ENCODE measurements at places on chromosomes 1 and 21.

GRCh38 chr1:10522322-10522860 is 47.6 kb downstream of the PEX14 start:
- no peak for DNase-seq

DNA sequence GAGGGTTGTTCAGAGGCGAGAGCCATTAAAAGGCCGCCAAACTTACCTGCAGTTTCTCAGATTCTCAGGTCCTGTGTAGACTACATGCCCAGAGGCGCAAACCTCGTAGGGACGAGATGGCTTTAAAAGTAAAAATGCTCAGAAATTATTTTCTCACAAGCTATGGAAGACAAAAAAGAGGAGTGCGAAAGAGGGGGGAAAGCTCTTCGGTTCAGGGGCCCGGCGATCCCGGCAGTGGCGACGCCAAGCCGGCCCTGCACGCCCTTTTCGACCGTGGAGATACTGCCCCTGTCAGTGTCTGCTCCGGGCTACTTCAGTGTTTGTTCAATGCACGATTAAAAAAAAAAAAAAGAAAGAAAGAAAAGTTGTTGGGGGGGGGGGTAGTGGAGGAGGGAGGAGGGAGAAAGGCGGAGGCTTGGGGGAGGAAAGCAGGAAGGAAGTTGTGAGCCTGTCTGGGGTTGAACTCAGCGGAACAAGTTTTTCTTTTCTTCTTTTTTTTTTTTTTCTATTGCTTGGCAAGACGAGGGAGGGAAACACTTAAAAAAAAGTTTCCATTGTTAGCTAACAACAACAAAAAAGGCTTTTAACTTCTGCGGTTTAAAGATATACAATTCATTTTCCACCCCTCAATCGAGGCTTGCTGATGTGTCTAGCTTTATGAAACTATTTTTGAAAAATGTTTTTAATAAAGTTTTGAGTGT is at the start of gene ITPKB:
TSS of gene ITPKB (minus strand) at position 288 of the 701 bp plus-strand sequence. CDS start 1,824 bp downstream, outside the sequence.
- peak; percentile 65 for DNase-seq

GRCh38 chr1:181190364-181191035 is 102.0 kb downstream of the IER5 start:
- DNase-seq = no peak

DNA sequence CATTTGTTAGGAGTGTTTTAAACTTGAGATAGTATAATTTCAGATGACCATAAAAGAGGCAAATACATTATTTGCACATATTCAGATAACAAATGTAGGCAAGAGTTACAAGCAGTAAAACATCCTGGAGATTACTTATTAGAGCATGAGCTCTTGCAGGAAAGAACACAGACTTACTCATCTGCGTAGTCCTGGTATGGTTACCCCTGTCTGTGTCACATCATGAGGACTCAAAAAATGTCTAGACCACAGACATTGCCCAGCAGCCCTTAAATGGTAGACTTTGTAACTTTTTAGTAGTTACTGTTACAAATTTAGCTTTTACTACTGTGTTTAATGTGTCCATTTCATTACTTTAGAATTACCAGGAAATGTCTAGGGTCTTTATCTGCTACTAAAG is 12.8 kb downstream of the CACHD1 start:
- no peak for DNase-seq

- no peak for DNase-seq
Observed at GRCh38 chr1:44316231-44316759, 38.8 kb downstream of the ERI3 start.

DNA sequence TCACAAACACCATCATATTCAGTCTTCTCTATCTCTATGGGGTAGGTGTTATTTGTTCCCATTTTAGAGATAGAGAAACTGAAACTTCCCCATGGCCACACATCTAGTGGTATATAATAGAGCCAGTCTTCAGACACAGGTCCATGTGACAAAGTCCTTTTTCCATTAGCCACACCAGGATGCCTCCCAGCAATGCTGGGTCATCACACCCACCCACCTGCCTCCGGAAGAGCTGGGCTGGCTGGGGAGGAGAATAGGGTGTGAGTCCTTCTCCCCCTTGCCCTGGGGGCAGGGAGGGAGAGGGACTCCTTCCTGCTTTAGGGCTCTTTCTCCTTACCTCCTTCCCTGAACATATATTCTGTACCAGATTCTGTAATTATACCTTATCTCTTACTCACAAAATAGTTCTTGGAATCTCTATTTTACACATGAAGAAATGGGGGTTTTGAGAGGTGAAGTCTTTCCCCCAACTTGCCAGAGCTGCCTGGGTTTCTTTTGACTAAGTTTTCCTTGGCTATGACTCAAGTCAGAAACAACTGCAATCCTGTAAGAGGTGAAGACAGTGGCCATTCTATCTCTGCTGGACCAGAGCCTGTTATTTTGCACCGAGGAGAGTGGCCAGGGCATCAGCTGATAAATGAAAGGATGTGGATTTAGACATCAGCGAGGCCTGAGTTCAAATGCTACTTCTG is 30.0 kb downstream of the SOX13 start:
- DNase-seq = no peak

DNA sequence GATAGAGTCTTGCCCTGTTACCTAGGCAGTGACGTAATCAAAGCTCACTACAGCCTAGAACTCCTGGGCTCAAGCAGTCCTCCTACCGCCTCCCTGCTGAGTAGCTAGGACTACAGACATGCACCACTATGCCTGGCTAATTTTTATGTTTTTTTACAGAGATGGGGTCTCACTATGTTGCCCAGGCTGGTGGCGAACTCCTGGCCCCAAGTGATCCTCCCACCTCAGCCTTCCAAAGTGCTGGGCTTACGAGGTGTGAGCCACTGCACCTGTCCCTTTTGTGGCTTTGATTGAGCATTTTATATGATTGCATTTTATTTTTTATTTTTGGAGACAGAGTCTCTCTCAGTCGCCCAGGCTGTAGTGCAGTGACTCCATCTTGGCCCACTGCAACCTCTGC is 25.8 kb downstream of the SDCCAG8 start:
- no peak for DNase-seq

Data from CD8-positive, alpha-beta T cell (primary cell).